ENCODE measurements at places on chromosomes 4 and X.

GRCh38 chr4:94766856-94767255, 9.1 kb downstream of the BMPR1B start:
- DNase-seq = peak; percentile 71

GRCh38 chr4:107252571-107252970, 216.5 kb upstream of the DKK2 start:
- no peak for DNase-seq

- DNase-seq = no peak
Observed at GRCh38 chr4:7765666-7766065, 174.0 kb downstream of the AFAP1 start.

GRCh38 chrX:6266041-6266440, 37.4 kb upstream of the NLGN4X start:
- no peak for DNase-seq

- DNase-seq = no peak
Observed at GRCh38 chrX:154477891-154478477, 1.1 kb downstream of the LAGE3 start.

GRCh38 chr4:152021788-152022438, 261.1 kb upstream of the GATB start:
- DNase-seq = no peak

DNA sequence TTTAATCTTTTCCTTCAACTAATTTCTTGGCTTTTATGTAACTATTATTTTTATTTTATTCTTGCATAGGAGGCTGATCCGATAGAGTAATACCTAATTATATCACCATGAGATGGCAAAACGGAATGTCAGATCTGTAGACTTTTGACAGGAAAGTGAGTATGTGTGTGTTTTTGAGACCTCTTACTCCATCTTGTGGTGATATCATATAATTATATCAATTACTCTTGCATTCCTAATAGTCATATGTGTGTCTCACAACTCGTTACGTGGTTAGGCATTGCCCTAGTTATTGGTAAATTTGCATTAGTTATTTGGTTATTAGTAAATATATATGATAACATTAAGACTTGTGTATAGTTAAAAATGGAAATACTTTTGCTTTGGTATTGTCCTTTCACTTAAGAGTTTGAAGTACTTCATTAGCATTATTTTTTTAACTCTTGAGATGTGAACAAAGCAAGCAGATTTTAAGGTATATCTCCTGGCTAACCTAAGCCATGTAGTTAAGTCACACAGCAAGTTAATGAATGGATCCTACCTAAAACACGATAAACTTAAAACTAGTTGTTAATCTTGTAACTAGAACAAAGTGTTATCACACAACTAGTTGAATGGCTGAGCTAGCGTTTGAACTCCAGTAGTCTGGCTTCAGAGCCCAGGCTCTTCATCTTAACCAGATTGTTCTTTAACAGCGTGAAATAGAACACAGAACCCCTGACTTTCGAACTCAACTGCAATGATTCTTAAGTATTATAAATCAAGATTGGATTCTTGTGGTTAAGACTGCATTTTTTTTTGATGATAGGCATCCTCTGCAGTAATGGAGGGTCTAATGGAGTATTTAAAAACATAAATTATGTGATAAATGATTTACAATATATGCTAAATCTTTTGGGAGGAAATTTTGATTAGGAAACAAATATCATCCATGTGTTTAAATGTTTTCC, 67.1 kb downstream of the PGRMC2 start:
- DNase-seq = peak; percentile 19

DNA sequence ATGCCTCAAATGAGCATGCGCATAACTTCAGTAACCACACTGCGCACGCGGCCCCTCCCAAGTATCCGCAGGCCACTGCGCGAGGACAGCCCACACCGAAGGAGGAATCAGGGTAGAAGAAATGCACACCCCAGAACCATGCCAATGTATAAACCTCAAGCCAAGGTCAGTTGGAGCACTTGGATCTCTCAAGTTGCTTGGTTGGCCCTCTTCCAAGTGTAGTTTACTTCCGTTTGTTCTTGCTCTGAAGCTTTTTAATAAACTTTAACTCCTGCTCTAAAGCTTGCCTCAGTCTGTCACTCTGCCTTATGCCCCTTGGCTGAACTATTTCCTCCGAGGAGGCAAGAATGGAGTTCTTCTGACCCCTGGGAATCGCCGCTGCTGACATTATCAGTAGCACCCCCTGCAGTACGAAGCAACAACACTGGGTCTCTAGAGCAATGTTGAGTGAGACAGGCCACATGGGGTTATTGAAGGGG, 22.0 kb upstream of the SPINK2 start:
- DNase-seq = peak; percentile 33

DNA sequence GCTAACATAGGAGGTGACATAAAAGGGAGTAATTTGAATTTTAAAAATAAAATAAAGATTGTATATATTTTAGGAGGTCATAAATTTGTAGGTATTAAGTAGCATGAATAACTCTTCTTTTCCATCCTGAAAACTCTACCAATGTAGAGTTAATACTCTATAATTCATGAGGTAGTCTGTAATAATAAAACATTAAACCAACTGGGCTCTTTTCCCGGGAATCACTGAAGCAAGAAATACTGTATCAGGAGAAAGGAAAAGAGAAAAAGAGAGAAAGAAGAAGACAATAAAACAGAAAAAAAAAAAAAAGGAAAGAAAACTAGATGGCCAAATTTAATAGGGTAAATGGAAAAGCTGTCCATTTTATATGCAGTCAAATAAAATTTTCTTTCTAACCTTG, 984.4 kb downstream of the CCSER1 start:
- DNase-seq = no peak

- DNase-seq = no peak
Observed at GRCh38 chr4:148312956-148313490, 129.2 kb downstream of the NR3C2 start.

GRCh38 chr4:18319431-18319830, 297.9 kb upstream of the LCORL start:
- no peak for DNase-seq

GRCh38 chr4:100898844-100899243, 381.0 kb upstream of the EMCN start:
- DNase-seq = peak; percentile 80

- no peak for DNase-seq
Observed at GRCh38 chr4:120018786-120019185, 47.9 kb downstream of the MAD2L1 start.

DNA sequence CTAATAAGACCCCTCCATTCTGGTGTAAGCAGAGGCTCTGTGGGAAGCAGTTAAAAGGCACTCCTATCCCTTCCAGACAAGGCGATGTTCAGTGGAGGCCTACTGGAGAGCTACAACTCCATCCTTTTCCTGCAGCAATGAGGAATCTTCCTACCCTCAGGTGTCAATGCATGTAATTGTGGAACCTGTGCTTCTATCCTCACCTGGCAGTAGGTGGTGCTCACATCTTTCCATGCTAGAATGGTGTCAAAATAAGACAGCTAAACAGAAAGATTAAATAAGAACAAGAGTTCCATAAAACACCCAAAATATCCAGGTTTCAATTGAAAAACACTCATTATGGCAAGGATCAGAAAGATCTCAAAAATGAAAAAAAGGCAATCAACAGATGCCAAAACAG, 224.6 kb downstream of the IL15 start:
- no peak for DNase-seq

- no peak for DNase-seq
Observed at GRCh38 chr4:109690690-109691410, 12.4 kb downstream of the CASP6 start.

- no peak for DNase-seq
Observed at GRCh38 chr4:26866781-26867180, 6.1 kb downstream of the STIM2 start.

GRCh38 chrX:14915596-14915995, 42.4 kb downstream of the MOSPD2 start:
- DNase-seq = no peak

DNA sequence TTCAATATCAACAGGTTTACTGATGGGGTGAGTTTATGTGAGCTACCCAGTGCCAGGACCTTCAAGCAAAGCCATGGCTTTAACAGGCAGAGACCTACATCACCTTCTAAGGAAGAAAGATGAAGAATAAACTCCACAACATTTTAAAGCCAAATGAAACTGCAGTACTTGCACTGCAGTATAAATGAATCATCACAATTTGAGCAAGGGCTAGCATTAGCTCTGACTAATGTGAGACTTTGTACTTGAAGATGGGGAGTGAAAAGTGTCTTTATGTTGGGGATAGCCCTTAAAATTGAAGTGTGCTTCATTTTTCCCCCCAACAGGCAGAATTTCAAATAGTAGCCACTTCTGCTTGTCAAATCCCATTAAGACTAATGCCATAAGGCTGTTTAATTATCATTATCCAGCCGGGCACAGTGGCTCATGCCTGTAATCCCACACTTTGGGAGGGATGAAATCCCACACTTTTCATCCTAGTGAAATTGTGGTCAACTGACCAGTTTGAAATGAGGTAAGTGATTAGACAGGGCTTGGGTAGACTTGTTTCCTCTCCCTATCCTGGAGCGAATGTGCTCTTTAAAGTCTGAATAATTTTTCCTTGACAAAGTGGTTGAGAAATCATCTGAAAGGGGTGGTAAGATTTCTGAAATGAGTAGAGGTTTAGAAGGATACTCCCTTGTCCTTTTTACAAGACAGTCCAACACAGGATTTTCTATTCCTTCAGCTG, 27.2 kb upstream of the GPR34 start:
- DNase-seq = no peak

GRCh38 chr4:57499786-57500185, 389.6 kb upstream of the IGFBP7 start:
- DNase-seq = no peak

DNA sequence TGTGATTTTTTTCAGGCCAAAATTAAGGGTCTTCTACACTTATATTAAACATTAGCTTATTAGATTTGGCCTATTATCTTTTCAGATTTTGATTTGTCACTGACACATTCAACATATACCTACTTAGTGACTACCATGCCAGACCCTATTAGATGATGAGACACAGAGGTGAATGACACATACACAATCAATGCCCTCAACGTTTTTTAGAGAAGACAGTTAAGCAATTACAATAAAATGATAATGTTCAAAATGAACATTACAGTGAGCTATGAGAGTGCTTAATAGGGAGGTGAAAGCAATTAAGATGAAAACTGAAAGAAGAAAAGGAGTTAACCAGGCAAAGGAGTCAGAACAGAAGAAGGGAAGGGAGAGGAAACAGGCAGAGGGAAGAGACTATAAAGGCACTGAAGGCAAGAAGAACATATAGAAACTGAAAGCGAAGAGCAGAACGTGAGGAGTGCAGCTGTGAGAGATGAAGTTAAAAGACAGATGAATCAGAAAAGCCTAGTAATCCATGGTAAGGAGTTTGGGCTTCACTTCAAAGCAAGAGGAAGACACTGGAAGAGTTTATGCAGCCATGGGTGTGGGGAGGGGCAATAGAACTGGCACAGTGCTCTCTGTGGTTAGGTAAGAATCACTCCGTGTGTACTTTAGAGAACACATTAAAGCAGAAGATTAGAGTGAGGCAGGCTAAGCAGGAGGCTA, 119.0 kb downstream of the REELD1 start:
- DNase-seq = peak; percentile 32

DNA sequence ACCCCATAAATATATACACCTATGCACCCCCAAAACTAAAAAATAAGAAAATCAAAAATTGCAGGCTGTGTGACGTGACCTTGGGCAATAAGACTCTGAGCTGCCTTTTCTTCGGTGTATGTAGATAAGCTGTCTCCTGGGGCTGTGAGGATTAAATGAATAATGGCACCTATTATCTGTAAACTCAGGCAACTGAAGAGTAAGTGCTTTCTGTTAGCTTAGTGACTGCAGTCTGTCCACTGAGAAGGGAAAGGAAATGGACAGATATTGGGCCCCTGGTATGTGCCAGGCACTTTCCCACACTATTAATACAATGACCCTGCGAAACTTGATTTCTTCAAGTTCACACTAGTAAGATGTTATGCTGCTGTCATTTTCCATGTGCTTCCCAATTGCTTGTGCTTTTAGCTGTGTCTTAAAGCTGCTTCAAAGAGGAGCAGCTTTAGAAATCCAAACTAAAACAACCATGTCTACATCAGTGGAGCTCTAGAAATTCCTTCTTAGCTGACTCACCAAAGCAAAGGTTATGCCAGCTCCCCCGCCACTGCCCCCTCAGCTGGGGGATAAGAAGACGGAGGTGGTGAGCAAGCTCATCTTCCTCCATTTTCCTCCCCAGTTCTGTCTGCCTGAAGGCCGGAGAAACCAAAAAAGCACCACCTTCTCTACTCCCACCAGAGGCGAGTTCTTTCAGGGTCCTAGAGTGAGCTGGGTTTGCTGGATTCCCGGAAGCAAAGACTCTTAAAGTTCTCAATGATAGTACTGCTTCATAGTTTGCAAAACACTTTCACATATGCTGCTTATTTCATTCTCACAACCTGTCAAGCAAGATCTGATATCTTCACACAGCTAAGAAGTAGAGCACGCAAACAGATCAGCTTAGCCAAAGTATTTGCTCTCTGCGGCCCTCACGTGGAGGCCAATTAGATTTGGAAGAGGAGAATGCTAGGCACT, 8.8 kb upstream of the DGAT2L6 start:
- peak; percentile 14 for DNase-seq

GRCh38 chr4:10161146-10161545, 44.5 kb upstream of the WDR1 start:
- DNase-seq = no peak

DNA sequence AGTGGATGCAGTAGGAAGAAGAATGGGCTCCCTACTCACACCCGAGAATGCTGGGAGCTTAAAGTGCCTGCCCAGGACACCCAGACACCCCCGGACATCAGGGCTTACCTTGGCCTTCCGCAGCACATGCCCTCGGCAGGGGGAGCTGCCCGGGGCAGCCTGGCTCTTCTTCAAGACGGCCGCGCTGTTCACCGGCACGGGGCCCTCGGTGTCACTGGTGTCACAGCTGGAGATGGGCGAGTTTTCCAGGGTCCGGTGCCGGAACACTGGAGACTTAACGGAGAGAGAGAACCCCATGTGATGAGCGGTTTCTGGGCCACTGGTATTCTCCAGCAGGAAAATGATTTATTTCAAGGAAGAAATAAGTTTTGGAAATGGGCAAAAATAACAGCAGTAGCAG, 170.9 kb downstream of the AFAP1 start:
- no peak for DNase-seq

DNA sequence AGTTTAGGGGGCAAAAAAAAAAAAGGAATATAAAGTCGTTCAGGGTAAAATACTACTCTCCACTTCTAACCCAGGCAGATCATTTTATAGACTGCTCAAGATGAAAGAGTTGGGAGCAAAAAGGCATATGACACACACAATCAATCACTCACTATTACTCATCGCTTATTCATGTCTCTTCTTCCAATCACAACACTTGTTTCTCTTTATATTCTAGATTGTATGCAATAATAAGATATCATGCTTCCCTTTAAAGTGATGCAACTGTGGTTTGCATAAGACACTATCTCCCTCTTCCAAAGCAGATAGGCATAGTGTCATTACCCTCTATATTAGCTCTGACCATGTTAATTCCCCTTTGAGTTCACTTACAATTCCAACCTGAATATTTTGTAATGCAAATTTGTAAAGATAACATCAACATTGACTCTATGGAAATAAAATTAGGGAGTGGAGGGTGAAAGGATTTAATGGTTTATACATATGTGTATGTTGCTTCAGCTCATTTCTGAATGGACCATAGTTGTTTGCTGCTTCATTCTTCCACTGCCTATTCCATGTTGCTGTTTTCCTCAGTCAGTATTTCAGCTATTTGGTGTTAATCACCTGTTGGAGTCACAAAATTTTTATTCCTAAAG, 154.9 kb upstream of the EPHA5 start:
- no peak for DNase-seq
